ENCODE measurements at places on chromosomes 12 and 14. TPM values are rescaled to one million over a fixed set of nuclear protein-coding genes. Genes with fewer than 3 reads are reported as not detected.

The FLVCR2 gene
- 0.24 TPM for polyA plus RNA-seq

The AEBP2 gene
- 5.4 TPM for polyA plus RNA-seq

GRCh38 chr12:50053583-50053982 is 3.8 kb upstream of the ASIC1 start:
- no peak for DNase-seq

- peak; percentile 21 for DNase-seq
These were observed 38.6 kb upstream of the GPR68 start for GRCh38 chr14:91282954-91283645.

The RECQL gene
- 82.3 TPM for polyA plus RNA-seq

DNA sequence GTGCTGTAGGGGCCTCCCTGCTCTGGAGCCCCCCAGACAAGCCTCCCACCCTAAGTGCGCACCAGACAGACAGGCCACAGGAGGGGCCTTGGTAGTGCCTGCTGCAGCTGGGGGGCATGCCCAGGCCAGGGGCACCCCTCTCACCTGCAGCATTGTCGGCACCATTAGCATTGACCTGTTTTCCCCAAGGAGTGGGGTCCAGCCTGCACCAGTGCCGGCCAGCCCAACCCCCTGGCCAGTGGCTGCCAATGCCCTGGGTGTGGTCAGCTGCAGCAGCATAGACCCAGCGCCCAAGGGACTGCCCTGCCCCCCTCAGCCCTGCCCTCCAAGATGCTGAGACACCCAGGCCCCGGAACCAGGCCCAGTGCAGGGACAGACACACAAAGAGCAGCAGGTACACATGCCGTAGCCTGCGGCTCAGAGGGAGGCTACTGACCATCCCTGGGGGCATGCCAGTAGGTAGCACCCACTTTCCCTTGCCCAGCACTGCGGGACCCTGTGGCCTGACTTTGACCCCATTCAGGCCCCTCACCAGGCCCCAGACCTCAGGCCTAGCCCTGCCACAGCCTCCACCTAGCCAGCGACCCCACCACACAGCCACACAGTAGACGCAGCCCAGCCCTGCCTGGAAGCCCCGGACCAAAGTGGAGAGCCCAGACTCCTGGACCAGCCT is 1.0 kb downstream of the AHNAK2 start:
- DNase-seq = no peak

The TTC9 gene
- polyA plus RNA-seq = 1.4 TPM

DNA sequence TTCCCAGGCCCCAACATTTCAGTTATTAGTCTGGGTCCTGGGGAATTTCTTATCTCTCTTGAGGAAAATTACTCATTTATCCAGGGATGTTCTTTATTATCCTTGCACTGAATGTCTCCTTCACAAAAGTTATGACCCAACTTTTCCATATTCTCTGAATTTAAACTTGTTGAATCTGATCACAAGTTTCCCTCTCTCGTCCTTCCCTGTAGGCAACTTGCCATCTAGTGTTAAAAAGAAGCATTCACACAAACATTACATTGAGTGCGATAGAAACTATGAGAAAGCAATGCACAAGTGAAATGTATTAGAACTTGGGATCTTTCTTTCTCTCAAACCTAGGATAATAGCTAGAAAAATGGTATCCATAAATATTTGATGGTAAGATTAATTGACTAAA is 608.4 kb downstream of the FSCB start:
- no peak for DNase-seq

- no peak for DNase-seq
These were observed 36.3 kb upstream of the SINHCAF start for GRCh38 chr12:31362115-31362758.

The CARMIL3 gene
- 0.32 TPM for polyA plus RNA-seq

- no peak for DNase-seq
These were observed 364.2 kb downstream of the SOX5 start for GRCh38 chr12:23585156-23585781.

GRCh38 chr12:22810036-22810435 is 185.1 kb downstream of the ETNK1 start:
- DNase-seq = no peak

The CBLN3 gene
- polyA plus RNA-seq = not detected

GRCh38 chr12:120095736-120096135 is 20.8 kb downstream of the RAB35 start:
- no peak for DNase-seq

DNA sequence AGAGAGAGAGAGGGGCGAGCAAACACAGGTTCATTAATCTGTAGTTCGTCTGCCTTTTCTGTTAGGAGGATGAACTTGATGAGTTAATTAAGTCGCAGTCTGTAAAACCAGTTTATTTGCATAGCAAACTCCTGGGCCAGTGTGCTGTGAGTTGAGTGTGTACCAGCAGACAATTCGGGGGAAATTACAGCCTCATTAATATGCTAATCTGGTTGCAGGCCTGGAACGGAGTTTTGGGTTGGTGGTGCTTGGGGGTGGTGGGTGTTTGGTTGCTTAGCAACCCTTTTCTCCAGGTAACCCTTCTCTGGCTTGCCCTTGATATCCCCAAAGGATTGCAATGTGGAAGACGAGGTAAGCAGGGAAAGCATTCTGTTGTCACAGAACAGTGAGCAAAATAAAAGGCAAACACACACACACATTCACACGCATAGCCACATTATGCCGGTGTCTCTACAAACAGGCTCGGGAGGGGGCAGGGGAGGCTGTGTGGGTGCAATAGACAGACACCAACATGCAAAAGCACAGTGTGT is 29.2 kb upstream of the LHX5 start:
- DNase-seq = no peak

The WNT1 gene
- not detected for polyA plus RNA-seq
